GM03348 (cell line): ENCODE measurements at places on chromosomes 7 and 10.

DNA sequence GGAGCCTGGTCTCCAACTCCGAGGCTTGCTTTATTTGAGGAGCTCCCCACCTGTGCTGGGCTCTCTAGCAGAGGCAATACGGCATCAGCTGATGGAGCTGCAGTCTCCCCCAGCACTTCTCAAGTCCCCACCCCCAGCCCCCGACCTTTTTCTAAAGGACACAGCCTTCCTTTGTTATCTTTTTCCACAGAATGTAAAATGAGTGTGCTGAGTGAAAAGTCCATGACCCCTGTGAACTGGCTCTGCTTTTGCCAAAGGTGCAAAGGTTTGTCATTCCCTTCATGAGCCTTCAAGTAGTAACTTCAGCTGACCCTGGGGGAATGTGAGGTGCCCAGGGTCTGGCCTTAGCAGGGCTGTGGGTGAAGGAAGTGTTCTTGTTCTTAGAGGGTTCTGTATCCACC is 25.5 kb downstream of the LRRC4 start:
- no peak for DNase-seq

DNA sequence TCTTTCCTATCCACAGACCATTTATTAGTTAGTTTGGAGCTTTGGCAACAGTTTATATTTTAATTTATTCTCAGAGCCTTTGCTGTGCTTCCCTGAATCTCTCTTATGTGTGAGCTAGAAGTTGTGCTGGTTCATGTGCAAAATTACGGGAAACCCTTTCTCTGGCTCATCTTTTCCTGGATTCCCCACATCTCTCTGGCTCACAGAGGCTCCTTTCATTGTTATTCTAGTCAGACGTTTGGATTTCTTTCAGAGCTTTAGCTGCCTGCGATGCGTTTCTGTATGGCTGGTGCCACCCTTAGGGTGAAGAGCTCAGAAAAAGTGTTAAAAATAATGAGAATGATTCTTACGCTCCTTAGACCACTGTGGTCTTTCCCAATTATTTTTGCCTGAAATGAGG is 53.3 kb downstream of the TPST1 start:
- DNase-seq: no peak

DNA sequence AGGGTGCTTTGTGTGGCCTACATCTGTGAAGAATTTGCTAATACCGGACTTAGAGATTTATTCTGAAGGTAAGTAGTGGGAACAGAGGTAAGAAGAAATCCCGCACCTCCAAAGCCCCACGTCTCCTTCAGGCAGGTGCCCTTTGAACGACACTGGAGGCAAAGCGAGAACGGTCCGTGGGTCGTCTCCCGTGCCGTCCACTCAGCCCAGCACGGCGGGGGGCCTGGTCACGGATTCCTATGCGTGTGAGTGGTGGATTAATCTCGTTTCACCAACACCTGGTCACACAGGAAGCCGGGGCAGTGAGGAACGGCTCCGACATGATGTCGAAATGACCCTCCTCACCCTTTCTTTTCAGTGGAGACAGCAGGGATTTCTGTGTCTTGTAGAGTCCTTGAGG is 21.0 kb upstream of the ZFAND2A start:
- no peak for DNase-seq

- DNase-seq: no peak
Observed at GRCh38 chr10:48898426-48898825, 41.2 kb downstream of the LRRC18 start.
